Glutamatergic neuron (in vitro differentiated cells): ENCODE measurements at places on chromosomes 7 and 10. TPM values are rescaled to one million over a fixed set of nuclear protein-coding genes. Genes with fewer than 3 reads are reported as not detected.

DNA sequence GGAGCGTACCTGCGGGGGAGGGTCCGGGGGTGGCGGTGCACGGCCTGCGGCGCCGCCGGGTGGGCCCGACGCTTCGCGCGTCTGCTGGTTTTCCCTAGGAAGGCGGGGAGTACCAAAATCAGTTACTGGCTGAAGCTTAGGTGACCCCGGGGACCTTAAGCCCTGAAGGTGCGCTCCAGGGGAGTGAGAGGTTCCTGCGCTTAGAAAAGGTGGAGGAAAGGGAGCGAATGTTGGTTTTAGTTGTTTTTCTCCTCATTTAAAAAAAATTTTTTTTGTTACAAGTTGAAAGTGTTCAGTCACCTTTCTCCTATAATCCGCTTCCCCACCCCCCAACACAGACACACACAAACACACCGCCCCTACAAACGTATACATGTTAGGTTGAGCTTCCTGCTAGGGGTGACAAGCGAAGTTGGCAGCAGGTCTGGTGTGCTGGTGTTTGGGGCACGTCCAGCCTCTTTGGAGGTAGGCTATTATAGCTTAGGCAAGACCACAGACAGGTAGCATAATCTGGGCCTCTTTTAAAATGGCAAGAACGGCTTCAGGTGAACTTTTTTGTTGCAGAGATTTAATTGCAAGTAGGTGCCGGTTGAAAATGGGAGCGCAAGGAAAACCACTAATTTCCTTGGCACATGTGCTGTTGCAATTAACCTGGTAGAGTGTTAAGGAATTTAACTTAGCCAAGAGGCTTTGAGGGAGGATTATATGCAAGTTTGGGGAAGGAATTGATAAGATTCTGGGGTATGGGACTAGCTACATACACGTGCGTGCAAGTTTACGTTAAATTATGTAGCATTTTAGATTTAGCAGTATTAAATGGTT lies 945 bp downstream of the ADD3 start:
- peaks cover 7% of the 10 kb centered on the region for H3K4me1 ChIP-seq
- H3K27ac ChIP-seq = peak overlapping the region; percentile 55
- no peaks in the 10 kb centered on the region for H3K27me3 ChIP-seq
- DNase-seq = no peak

DNA sequence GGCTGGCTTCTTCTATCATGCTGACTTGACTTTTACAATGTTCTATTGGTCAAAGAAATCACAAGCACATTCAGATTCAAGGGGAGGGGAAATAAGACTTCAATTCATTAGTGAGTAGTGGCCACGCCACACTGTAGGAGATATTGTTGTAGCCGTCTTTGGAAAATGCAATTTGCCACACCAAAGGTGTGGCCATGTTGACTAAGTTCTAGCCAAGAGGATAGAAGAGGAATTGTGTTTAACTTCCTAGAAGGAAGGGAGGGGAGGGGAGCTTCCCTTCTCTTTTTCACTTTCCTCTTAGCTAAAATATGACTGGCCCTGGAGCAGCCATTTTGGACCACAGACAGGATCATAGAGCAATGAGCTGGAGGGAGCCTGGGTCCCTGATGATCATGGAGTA lies 3.4 kb upstream of the PRKAR2B start:
- H3K27ac ChIP-seq = no peak overlapping the region
- H3K27me3 ChIP-seq = peaks cover 5% of the 10 kb centered on the region
- H3K4me1 ChIP-seq = peaks cover 4% of the 10 kb centered on the region
- no peak overlapping the region for H3K4me3 ChIP-seq

The GPR26 gene
- 0.10 TPM for total RNA-seq

The NEUROD6 gene
- not detected for total RNA-seq

The PSD gene
- total RNA-seq = 88.5 TPM

The MOGAT3 gene
- total RNA-seq = not detected

The TUBAL3 gene
- total RNA-seq = not detected

The CCDC71L gene
- total RNA-seq = 38.9 TPM
